ENCODE measurements at places on chromosomes 7 and 10.

GRCh38 chr10:34217524-34217923, 597.6 kb downstream of the PARD3 start:
- DNase-seq = peak; percentile 56

DNA sequence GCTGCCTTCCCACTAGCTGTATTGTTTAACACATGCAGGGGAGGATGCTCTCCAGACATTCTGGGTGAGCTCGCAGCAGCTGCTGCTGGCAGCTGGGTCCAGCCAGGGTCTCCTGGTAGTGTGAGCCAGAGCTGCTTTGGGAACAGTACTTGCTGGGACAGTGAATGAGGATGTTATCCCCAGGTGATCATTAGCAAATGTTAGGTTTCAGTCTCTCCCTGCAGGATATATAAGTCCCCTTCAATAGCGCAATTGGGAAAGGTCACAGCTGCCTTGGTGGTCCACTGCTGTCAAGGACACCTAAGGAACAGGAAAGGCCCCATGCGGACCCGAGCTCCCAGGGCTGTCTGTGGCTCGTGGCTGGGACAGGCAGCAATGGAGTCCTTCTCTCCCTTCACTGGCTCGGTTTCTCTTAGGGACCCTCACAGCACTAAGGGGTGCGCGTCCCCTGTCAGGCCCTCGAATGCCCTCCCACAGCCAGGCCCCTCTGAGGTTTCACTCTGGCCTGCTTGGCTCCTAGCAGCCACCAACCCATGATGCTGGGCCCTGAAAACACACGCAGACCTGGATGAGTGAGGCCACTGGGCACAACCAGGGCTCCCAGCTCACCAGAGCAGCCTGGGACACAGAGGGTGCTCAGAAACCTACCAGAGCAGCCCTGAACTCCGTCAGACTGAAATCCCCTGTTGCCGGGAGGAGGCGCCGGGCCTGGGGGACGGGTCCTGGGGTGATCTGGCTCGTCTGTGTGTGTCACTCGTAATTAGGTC, 173.0 kb upstream of the LANCL2 start:
- no peak for DNase-seq

DNA sequence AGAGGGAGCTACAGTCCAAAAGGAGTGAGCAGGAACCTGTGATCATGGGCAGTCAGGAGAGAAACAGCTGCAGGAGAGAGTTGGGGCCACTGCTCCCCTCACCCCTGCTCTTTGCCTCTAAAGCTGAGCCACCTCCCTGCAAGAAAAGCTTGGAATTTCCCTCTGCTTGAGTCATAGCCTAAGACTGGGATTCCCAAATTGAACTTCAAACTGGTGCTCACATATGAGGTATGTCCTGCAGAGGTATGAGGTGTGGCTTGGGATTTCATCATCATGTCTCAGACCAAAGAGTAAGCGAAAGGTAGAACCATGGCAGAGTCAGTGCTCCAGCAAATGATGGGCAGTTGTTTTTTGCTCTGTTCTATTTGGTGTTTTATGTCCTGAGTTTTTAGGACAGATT, 237.1 kb upstream of the NRP1 start:
- peak; percentile 63 for DNase-seq

DNA sequence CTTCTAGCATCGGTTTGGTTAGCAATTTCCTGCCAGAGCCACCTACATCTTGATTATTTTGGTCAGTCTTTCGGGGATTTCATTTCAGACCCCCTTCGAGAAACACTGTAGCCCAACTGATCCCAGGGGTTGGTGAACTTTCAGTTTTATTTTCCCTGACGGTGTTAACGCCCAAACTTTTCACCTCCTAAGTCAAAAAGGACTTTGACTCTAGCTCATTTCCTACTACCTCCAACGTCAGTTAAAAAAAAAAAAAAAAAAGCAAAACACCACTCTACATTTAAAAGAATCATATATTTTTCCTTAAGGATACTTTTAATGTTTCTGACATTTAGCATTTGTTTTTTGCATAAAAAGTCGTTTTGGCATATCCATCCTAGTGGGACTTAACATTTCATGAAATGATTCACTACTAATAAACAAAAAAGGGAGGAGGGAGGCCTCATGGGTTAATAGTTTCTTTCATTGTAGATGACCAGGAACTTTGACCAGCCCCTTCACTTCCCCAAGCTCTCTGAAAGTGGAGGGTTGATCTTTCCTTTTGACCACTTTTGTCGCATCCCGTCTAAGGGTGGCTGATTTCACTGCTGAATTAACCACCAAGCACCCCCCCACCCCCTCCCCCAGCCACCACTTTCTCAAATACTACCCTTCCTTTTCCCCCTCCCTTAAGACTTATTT, 764 bp upstream of the TCF7L2 start:
- DNase-seq = no peak

GRCh38 chr10:71516890-71517289, 120.2 kb downstream of the CDH23 start:
- DNase-seq = no peak

- no peak for DNase-seq
Measured at GRCh38 chr10:89750441-89750840, 49.1 kb downstream of the KIF20B start.

GRCh38 chr10:1100691-1101368, 44.6 kb downstream of the WDR37 start:
- peak; percentile 35 for DNase-seq

GRCh38 chr7:77899516-77899915, 100.9 kb downstream of the PHTF2 start:
- no peak for DNase-seq

GRCh38 chr10:72626444-72626754, 520 bp upstream of the MICU1 start:
- DNase-seq = no peak

DNA sequence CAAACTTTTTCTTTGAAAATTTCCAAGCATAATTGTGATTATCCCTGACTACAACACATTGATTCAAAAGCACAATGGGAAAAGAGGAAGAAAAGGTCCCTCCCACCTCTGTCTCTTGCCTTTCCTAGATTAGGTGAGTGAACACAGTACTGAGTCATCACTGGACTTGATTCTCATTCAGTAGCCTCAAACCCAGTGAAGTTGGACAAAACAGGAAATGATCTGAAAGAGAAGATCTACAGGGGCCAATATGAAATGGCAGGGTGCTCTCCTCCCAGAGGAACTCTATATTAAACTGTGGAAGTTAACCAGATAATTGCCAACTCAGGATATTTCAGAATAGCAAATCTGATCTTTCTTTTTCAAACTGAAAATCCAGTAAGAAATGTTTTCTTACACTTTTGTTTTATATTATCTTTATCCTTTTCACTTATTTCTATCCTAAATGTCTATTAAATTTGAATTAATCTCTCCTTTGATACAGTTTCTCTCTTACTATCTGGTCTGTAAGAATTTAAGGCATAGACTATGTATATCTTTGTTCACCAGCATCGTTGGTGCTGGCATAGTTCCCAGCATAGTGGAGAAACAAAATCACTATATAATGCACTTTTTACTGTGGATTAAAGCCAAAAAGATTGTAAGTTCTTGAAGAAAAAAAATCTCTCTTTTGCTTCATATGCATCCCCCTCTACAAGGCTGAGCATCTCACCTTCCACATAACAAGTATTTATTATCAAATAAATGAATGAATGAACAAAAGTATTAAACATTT, 41.4 kb upstream of the IKZF1 start:
- no peak for DNase-seq

DNA sequence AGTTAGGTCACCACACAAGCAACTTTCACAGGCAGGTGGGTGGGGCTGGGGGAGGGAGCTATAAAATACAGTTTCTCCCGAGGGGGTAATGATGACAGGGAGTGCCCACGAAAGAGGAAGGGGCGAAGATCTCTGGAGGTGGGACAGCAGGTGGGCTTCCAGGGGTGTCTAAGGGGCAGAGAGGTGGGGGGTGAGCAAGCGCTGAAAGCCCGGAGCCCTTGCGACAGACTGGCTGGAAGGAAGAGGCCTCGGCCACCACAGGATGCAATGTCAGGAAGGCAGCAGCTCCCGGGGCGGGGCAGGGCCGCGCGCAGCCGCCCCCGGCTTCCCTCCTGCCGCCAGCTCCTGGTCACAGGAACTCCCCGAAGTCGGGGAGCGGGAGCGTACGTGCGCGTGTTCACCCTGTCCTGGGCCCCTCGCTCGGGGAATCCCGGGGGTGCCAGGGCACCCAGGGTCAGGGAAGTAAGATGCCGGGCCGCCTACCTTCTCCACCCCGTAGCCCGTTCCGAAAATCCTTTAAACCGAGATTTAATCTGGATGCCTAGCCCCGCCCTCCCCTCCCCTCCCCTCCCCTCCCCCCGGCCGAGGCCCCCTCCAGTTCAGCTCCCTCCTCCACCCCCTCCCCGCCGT, 105.2 kb upstream of the PPIF start:
- DNase-seq = no peak

- DNase-seq = no peak
Measured at GRCh38 chr10:78921895-78922294, 146.9 kb upstream of the ZMIZ1 start.

DNA sequence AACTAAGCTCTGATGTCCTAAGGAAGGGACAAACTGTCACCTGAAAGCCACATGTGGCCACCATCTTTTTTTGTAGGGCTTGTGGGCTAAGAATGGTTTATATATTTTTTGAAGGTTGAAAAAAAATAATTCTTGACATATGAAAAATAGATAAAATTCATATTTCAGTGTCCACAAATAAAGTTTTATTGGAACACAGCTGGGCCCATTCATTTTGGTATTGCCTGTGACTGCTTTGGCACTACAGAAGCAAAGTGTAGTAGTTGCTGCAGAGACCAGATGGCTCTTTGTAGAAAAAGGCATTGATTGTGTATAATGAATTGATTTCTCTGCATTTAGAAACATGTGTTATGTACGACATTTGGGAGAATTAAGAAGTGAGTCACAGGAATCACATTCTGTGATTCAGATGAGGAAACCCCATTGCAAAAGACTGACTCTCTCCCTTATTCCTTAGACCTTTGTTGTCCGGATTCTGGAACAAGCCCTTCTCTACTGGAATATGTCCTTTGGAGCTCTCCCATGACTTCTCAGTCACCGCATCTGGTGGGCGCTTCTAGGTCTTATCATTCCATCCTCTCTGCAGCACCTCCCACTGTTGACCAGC, 438.7 kb downstream of the LRMDA start:
- no peak for DNase-seq

- DNase-seq = no peak
Measured at GRCh38 chr7:18222636-18223035, 195.0 kb upstream of the PRPS1L1 start.

- DNase-seq = no peak
Measured at GRCh38 chr7:17007841-17008240, 126.1 kb upstream of the AGR3 start.

DNA sequence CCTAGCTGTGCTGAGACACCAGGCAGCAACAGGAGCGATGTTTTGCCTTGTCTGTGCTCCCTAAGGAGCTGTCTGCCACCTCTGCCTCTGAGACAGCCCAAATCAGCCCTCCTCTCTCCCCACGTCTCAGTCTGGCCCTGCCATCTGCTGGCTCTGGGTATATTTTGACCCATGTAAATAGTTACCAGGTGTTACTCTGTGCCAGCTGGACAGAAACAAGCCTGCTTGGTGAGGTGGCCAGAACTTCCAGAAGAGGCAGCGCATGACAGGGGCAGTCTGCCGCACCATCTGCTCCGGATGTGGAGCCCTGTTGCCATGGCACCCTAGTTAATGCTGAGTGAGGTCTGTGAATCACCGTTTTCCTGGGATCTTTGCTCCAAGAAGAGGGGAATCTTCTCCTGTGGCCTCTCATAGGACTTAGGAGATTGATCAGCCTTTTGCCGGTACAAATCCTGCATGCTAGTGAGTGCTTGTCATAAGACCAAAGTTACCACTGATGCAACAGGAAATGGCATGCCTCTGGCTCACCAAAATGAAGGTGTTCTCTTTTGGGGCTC, 31.8 kb downstream of the GSTO2 start:
- DNase-seq = no peak

DNA sequence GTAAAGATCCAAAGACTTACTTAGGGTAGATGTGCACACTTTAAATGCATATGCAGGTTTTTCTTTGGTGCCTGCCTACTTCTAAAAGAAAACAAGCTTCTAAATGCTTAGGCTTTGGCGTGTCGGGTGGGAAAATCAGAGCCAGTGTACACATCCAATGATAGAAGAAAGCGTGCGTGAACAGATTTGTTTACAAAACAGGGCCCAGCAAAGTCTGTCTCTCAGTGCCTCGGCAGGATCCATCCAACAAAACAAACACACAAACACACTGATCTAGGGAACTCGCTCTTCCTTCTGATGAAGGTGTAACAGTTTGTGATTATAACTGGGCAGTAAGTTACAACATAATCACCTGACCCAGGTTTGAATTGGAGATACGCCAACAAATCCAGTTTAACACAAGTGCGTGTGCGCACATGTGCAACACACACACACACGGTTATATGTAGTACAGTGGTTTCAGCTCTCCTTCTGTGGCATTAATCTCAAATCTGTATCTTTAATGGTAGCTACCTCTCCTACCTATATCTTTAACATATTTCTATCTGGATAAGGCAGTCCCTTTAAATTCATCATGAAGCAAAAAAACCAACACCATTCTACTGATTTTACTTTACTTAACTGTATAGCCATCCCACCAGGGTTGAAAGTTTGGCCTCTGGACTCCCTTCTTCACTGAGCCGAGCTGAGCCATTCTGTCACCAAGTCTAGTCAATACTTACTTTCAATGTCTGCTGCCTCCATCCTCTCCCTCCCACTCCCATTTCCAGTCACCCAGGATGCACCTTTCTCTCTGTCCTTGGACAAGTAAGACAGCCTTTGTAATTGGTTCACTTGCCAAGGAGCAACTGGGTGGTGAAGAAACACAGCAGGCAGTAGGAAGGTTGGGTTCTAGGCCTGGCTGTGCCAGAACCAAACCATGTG, 184.4 kb upstream of the KLF14 start:
- DNase-seq = no peak

DNA sequence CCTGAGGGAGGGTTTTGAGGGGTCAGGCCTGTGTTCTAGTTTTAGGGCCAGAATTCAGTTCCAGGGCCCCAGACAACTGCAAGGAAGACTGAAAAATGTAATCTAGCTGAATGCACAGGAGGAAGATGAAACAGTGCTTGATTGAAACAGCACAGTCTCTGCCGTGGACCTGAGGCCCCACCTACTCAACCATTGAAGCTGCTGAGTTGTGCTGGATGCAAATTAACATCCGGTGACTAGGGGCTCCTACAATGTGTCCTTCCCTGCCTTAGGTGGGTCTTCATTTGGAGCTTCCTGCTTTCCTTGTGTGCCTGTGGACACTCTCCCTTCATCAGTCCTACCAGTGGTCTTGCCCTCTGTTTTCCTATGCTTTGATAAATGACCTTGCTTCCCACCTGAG, 5.7 kb downstream of the GLRX3 start:
- no peak for DNase-seq

DNA sequence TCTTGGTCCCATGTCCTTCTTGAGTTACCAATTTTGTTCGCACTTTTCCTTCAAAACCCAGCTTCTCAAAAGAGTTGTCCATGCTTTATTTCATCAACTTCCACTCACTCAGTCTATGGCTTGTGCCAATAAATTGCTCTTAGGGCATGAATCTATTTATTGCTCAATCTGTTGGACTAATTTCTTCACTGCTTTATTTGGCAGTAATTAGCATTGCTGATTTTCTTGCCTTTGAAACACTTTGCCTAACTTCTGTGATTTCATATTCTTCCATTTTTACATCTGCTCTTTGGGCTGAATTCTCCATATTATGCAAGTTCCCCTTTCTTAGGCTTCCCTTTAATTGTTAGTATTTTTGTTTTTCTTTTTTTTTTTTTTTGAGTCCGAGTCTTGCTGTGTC, 16.8 kb downstream of the DLD start:
- DNase-seq = no peak
